Activated CD4-positive, alpha-beta T cell treated with anti-CD3 and anti-CD28 coated beads, Interleukin-2, amount 10 ng/mL, durations not matched to agents 7 days and 5 days (primary cell): ENCODE measurements at places on chromosomes 3 and 15. TPM values are rescaled to one million over a fixed set of nuclear protein-coding genes. Genes with fewer than 3 reads are reported as not detected.
A peak's percentile ranks its signal among the peaks of the same experiment; 100 is the strongest.

The NEK11 gene
- 1.1 TPM for total RNA-seq

DNA sequence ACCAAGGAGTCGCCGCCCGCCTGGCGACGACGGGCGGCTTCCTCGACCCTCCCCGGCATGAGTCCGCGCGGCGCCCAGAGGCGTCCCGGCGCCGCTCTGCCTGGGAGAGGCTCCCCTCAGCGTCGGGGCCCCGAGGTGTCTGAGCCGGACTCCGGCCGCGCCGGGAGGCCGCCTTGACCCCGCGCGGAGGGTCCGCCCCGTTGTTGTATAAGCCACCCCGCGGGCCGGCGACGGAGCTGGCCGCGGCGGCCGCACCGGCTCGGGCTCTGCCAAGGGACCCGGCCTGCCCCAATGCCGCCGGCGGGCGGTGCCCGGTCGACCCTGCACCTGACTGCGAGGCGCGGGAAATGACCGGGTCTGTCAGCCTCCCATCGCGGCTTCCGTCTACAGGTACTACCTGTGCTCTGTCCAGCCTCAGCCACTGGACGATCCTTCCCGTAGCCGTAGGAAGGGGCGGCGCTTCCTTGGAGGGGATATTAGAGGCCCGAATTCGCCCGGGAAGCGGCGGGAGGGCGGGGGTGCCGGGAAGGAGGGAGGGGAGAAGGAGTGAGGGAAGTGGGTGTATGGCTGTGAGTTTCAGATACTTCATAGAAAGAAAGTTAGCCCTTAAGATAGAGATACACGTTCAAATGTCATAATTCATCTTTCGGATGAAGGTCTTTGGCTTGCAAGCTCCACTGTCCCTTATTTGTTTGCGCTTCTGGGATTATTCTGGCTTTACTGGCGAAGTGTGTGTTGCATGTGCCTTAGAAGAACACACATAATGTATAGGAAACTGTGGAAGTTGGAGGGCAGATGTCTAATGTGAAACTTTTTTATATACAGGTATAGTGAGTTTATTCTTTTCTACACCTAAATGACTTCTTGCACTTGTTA, 620 bp downstream of the ABHD5 start:
- H3K4me1 ChIP-seq, result peaks cover 38% of the 10 kb centered on the region
- peak overlapping the region; percentile 83 for H3K4me3 ChIP-seq
- peak overlapping the region; percentile 88 for H3K27ac ChIP-seq
- H3K27me3 ChIP-seq, result peaks cover 8% of the 10 kb centered on the region

The FES gene
- 10.7 TPM for total RNA-seq

- no peaks in the 10 kb centered on the region for H3K27me3 ChIP-seq
- H3K36me3 ChIP-seq, result no peaks in the 10 kb centered on the region
- no peak overlapping the region for H3K27ac ChIP-seq
- DNase-seq, result no peak
- no peak overlapping the region for H3K4me3 ChIP-seq
- H3K4me1 ChIP-seq, result no peaks in the 10 kb centered on the region
These were observed 872.3 kb downstream of the ROBO1 start for GRCh38 chr3:78895528-78895927.

DNA sequence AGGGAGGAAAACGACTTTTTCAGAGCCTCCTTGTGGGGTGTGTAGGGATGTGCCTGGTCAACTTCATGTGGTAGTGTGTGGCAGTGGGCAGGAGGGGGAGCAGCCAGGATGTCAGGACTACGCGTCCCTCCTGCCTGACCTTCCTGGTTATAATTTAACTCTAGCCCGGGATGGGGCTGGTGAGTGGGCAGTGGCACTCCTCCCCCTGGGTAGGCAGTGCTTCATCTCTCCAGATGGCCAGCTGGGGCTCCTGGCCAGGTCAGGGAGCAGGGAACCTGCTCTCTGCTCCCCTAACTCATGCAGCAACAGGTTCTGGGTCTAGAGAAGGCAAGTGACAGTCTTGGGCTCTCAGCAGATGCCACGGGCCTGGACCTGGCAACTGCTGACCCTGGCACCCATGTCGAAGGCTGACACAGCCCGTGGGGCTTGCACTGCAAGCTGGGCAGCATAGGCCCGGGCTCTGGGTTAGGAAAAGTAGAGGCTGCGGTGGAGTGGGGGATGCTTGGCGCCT, 2.6 kb downstream of the ITIH4 start:
- no peak overlapping the region for H3K27ac ChIP-seq
- no peak for DNase-seq

The CFAP100 gene
- total RNA-seq, result not detected

- no peak for DNase-seq
- H3K27me3 ChIP-seq, result no peaks in the 10 kb centered on the region
- H3K4me3 ChIP-seq, result no peak overlapping the region
- H3K4me1 ChIP-seq, result no peaks in the 10 kb centered on the region
- no peaks in the 10 kb centered on the region for H3K36me3 ChIP-seq
These were observed 98.5 kb downstream of the LRRC3B start for GRCh38 chr3:26721047-26721446.

The FAH gene
- 23.3 TPM for total RNA-seq

GRCh38 chr3:158950178-158950901, 148.5 kb downstream of the MFSD1 start:
- no peaks in the 10 kb centered on the region for H3K36me3 ChIP-seq
- DNase-seq, result no peak
- H3K4me1 ChIP-seq, result no peaks in the 10 kb centered on the region
- H3K4me3 ChIP-seq, result no peak overlapping the region

GRCh38 chr3:98793971-98794370, 30.8 kb downstream of the ST3GAL6 start:
- H3K4me3 ChIP-seq, result no peak overlapping the region
- H3K4me1 ChIP-seq, result no peaks in the 10 kb centered on the region
- no peak for DNase-seq

DNA sequence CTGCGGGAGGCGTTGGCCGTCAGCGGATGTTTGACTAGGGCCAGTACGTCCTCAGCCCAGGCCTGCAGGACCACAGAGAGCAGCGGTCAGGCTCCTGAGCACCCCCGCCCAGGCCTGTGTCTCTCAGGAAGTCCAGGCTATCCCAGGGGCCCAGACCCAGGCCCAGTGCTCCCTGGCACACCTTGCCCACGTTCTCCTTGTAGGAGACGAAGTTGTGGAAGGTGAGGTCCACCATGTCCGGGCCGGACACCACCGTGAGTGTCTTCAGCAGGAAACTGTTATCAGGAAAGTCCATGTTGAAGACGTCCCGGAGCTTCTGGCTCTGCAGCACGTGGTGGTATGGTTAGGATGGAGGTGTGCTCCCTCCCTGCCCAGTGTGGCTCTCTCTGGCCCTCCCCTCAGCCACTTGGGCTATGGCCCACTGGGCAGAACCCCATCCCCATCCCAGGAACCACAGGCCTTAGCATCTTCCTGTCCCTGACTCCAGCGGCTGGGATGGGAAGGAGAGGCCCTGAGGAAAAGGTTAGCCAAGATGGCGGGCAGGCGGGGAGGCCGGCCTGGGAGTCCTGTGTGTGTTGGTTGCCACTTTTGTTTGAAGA, 5.3 kb downstream of the PLCB2 start:
- H3K36me3 ChIP-seq, result peaks cover 58% of the 10 kb centered on the region
- no peak overlapping the region for H3K27ac ChIP-seq
- H3K4me1 ChIP-seq, result peaks cover 27% of the 10 kb centered on the region
- no peak for DNase-seq

DNA sequence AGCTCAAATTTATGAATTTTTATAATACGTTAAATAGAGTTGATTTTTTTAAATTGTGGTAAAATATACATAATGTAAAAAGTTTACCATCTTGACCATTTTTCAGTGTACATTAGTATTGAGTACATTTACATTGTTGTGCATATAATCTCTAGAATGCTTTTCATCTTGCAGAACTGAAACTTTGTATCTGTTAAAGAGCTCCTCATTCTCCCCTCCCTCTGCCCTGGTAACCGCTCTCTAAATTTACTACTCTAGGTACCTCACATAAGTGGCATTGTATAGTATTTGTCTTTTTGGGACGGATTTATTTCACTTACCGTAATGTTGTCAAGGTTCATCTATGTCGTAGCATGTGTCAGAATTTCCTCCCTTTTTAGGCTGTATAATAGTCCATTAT, 13.6 kb downstream of the TBC1D23 start:
- H3K36me3 ChIP-seq, result no peaks in the 10 kb centered on the region
- H3K4me1 ChIP-seq, result peaks cover 4% of the 10 kb centered on the region
- no peak overlapping the region for H3K27ac ChIP-seq

- H3K27ac ChIP-seq, result no peak overlapping the region
- no peaks in the 10 kb centered on the region for H3K27me3 ChIP-seq
- H3K4me1 ChIP-seq, result no peaks in the 10 kb centered on the region
- no peak for DNase-seq
These were observed 169.2 kb downstream of the ROBO1 start for GRCh38 chr3:79598594-79598993.

DNA sequence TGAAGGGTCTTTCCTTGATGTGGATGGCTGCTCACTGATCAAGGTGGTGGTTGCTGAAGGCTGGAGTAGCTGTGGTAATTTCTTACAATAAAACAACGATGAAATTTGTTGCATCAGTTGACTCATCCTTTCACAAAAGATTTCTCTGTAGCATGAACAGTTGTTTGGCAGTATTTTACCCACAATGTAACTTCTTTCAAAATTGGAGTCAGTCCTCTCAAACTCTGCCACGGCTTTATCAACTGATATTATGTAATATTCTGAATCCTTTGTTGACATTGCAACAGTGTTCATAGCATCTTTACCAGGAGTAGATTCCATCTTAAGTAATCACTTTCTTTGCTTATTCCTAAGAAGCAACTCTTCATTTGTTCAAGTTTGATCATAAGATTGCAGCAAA, 252.6 kb downstream of the UBE2E2 start:
- H3K36me3 ChIP-seq, result no peaks in the 10 kb centered on the region
- DNase-seq, result no peak
- no peak overlapping the region for H3K27ac ChIP-seq
- no peak overlapping the region for H3K4me3 ChIP-seq
- H3K27me3 ChIP-seq, result no peaks in the 10 kb centered on the region

The FBXW12 gene
- total RNA-seq, result not detected

The SMARCC1 gene
- 96.4 TPM for total RNA-seq

The GPR62 gene
- not detected for total RNA-seq

- H3K27ac ChIP-seq, result no peak overlapping the region
- no peak for DNase-seq
- no peak overlapping the region for H3K4me3 ChIP-seq
These were observed 249.0 kb downstream of the AGBL1 start for GRCh38 chr15:86328658-86329057.

DNA sequence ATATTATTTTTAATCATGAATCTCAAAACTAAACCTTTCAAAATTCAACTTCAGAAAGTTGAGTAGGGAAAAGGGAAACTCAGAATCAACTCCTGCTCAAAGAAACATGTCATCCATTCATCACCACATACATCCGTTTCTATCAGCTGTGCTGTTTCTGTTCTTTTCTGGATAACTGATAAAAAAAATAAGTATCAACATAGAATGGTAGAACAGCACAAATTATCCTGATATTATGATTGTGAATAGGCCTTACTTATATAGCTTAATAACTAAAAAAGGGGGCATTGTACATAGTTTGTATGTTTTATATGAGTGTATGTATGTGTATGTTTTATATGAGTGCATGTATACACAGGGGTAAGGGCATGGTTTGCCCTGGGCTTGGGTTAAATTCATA, 3.1 kb downstream of the TM4SF1 start:
- DNase-seq, result no peak
- H3K27me3 ChIP-seq, result peaks cover 8% of the 10 kb centered on the region
- no peaks in the 10 kb centered on the region for H3K4me1 ChIP-seq
- H3K36me3 ChIP-seq, result no peaks in the 10 kb centered on the region
- H3K27ac ChIP-seq, result no peak overlapping the region

GRCh38 chr3:65500398-65501306, 538.1 kb downstream of the MAGI1 start:
- no peaks in the 10 kb centered on the region for H3K36me3 ChIP-seq
- H3K27ac ChIP-seq, result no peak overlapping the region
- no peak overlapping the region for H3K4me3 ChIP-seq
- H3K27me3 ChIP-seq, result no peaks in the 10 kb centered on the region
- no peaks in the 10 kb centered on the region for H3K4me1 ChIP-seq

DNA sequence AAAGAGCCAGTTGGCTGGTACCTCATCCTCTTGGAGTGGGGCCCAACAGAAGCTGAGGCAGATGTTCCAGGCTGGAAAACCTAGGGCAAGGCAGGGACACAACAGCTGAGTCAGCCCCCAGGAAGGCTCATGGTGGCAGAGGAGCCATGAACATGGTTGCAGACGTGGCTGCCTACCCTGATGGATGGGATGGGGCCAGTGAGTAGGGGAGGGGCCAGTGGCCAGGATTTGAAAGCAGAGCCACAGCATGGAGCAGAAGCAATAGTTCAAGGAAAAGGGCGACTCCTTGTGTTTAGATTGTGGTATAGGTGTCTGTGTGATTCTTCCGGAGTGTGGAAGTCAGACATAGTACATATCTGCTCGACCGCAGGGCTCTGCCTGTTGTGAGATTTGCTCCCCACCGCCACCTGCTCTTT, 24.2 kb downstream of the PXYLP1 start:
- no peak overlapping the region for H3K4me3 ChIP-seq
- peaks cover 4% of the 10 kb centered on the region for H3K36me3 ChIP-seq
- DNase-seq, result peak; percentile 61
- H3K27ac ChIP-seq, result peak overlapping the region; percentile 67

The KY gene
- not detected for total RNA-seq

GRCh38 chr3:156317462-156318074, 197.2 kb downstream of the KCNAB1 start:
- H3K27ac ChIP-seq, result no peak overlapping the region
- H3K27me3 ChIP-seq, result peaks cover 12% of the 10 kb centered on the region
- H3K4me3 ChIP-seq, result no peak overlapping the region
- no peaks in the 10 kb centered on the region for H3K4me1 ChIP-seq
- no peaks in the 10 kb centered on the region for H3K36me3 ChIP-seq

The EPB42 gene
- total RNA-seq, result not detected

DNA sequence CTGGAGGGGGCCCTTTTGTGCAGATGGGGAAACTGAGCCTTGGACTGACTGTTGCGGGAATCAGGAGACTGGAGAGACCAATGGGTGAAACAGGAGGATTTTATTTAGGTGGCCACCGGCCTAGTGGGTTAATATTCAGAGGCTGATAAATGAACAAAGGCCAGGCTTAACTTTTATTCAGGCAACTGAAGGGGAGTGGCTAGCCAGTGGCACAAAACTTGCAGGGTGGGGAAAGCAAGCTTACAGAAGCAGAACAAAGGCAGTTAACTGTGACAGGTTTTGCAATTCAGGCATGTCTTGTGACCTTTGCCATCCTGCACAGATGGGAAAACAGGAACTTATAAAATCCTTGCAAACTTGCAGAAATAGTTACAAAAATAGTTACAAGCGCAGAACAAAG, 24.9 kb upstream of the ACAD9 start:
- H3K27me3 ChIP-seq, result no peaks in the 10 kb centered on the region
- no peaks in the 10 kb centered on the region for H3K4me1 ChIP-seq
- DNase-seq, result no peak
- no peak overlapping the region for H3K27ac ChIP-seq
- H3K4me3 ChIP-seq, result no peak overlapping the region

The SERINC4 gene
- 0.37 TPM for total RNA-seq

The HYKK gene
- 3.7 TPM for total RNA-seq

The IL5RA gene
- total RNA-seq, result not detected

- no peak for DNase-seq
- H3K4me1 ChIP-seq, result no peaks in the 10 kb centered on the region
- H3K27me3 ChIP-seq, result no peaks in the 10 kb centered on the region
- no peak overlapping the region for H3K4me3 ChIP-seq
- no peak overlapping the region for H3K27ac ChIP-seq
These were observed 66.4 kb downstream of the EXOG start for GRCh38 chr3:38562467-38562925.
